ENCODE measurements at places on chromosomes 3 and 15. TPM values are rescaled to one million over a fixed set of nuclear protein-coding genes. Genes with fewer than 3 reads are reported as not detected.

GRCh38 chr3:40878464-40878905 lies 320.8 kb upstream of the CTNNB1 start:
- no peak for DNase-seq

DNA sequence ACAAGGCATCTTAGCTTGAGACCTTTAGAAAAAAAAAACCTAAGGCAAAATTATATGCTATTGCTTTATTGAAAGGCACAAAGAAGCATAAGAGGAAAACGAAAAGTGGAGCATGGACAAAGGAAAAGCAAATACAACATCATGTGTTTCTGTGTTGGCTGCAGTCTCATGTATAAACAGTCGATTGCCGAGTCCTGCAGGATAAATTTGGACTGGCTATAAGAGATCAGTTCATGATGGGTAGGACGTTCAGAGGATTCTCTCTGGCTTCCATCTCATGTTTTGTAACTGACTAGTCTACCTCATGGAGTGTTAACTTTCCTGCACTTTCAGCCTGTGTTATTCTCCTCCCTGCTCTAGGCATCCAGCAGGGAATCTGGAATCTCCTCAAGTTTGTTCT lies 21.9 kb upstream of the CCDC50 start:
- no peak for DNase-seq

DNA sequence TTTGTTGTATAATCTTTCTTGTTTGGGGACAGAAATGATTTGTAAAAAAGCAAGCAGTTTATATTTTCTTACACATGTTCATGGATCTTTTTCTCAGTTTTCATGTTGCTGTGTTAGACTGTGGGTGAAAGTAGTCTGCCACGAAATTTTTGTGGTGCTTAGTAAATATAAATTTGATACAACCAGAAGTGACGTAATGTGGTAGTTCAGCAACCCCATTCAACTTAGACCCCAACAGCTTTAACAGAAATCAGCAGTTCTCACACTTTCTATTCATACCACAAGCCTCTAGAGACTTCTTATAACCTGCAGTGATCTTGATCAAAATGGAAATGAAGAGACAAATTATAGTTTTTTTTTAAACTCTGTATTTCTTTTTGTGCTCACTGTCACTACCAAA lies 120.2 kb upstream of the IGSF10 start:
- DNase-seq: no peak

The RPP25 gene
- 14.9 TPM for total RNA-seq

DNA sequence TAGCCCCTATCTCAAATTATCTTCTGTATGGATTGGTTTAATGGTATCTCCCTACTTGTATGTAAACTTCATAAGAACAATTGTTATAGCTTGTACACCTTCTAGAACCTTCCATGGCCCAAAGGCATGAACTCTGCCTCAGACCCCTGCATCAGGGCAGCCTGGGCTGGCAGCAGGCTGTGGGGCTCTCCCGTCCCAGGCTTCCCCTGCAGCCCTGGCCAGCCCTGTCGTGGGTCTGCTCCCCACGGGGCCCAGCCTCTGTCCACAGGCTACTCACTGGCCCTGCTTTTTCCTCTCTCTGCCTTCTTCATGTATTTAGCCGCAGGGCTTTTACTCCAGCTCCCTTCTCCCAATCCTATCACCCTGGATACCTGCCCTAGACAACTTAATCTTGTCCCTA lies 4.4 kb downstream of the SCN5A start:
- DNase-seq: no peak

The SPG21 gene
- total RNA-seq: 80.7 TPM

- DNase-seq: peak; percentile 75
These were observed 28.6 kb upstream of the SEMA3F start for GRCh38 chr3:50126287-50127211.

- DNase-seq: no peak
These were observed 806 bp upstream of the CERS3 start for GRCh38 chr15:100529556-100529955.

The ATOSA gene
- total RNA-seq: 11.4 TPM

- DNase-seq: no peak
These were observed 7.8 kb upstream of the UTS2B start for GRCh38 chr3:191338177-191338488.

DNA sequence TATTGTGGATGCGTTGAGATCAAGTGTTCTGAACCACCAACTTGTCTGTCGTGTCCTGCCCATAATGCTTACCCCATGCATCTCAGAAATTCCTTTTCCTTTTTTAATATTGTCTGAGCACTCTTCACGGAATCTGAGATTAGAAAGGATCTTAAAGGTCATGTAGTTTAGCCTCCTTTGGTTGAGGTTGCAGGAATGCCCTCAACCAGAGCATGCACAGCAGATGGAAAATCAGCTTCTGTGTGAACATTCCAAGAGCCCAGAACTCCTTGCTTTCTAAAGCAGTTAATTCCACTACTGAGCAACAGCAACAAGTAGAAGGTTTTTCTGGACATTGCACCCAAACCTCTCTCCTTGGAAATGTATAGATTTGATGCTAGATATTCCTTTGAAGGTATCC lies 153.7 kb downstream of the TPRG1 start:
- peak; percentile 62 for DNase-seq

The NCEH1 gene
- total RNA-seq: 24.8 TPM

The PCLAF gene
- total RNA-seq: 185 TPM

- DNase-seq: no peak
These were observed 121.2 kb downstream of the ETFA start for GRCh38 chr15:76190070-76190564.

- no peak for DNase-seq
These were observed 810.9 kb downstream of the NR2F2 start for GRCh38 chr15:97141360-97141759.

DNA sequence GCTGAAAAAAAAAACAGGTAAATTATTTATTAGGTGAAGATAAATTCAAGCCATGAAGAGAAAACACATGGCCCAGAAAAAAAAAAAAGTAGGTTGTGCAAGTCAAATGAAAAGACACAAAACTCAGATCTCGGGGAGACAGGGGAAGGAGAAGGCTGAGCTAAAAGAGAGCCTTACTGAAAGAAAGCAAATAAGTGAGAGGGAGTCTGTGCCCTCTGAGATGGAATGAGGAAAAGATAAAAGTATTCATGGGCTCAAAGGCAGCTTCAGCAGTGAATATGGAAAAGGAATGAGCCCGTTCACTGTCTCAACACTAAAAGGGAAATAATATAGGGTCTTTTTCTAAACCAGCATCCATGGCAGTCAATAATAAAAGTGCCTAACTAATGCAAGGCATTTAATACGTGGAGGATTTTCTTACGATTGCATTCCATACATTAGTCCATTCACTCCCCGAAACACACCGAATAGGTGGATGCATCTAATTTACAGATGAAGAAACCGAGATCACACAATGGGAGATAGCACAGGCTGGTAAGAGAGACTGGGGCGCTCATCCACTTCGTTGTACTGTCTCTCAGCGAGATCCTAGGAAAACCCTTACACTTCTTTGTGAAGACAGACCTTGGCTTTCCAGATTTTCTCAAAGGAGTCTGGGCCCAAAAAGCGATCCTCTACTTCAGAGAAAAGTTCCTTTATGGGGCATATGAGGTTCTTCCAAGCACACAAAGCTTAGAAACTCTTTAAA lies 1.1 kb downstream of the TFDP2 start:
- peak; percentile 15 for DNase-seq

- DNase-seq: no peak
These were observed 189.4 kb downstream of the TBC1D5 start for GRCh38 chr3:17553080-17553479.
